Stimulated activated CD4-positive, alpha-beta T cell treated with anti-CD3 and anti-CD28 coated beads, Interleukin-15, amount 100 ng/mL, for 1 hour (primary cell): ENCODE measurements at places on chromosomes 12 and 14.

- no peak for DNase-seq
Observed at GRCh38 chr14:52380294-52380693, 66.2 kb downstream of the PTGER2 start.

GRCh38 chr14:22994762-22995275 is 12.5 kb upstream of the AJUBA start:
- no peak for DNase-seq

DNA sequence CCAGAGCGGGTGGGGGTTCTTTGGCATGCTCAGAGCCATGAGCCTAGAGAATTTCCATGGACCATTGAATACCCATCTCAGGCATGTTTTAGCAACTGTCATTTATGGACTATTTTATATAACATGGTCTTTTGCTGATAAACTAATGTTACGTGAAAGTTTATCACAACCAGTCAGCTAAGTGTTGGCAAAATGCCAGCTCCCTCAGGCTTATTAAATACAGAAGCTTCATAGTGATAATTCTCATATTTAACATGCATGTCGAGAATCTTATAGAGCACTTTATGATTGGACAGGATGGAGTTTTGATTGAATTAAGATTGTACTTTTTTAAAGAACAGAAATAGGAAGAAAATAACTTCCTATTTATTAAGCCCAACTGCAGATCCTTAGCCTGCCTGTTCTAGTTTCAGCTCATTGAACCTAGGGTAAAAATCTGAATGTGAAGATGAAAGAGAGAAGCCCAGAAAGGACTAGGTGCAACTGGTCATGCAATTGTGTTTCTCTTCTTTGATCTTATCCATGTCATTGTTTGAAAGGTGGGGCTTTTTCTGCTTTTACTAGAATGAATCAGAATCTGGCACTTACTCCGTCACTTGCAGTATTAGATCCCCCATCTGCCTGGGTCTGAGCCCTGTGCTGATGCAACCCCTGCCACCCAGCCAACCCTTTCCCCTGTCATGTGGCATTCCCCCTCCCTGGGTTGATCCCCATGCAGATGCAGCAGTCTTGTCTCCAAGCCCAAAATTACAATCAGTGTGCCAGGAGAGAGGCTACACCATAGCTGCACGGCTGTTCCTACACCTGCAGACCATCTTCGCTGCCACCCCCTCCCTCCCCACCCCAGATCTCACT is 134.6 kb upstream of the EVL start:
- no peak for DNase-seq

DNA sequence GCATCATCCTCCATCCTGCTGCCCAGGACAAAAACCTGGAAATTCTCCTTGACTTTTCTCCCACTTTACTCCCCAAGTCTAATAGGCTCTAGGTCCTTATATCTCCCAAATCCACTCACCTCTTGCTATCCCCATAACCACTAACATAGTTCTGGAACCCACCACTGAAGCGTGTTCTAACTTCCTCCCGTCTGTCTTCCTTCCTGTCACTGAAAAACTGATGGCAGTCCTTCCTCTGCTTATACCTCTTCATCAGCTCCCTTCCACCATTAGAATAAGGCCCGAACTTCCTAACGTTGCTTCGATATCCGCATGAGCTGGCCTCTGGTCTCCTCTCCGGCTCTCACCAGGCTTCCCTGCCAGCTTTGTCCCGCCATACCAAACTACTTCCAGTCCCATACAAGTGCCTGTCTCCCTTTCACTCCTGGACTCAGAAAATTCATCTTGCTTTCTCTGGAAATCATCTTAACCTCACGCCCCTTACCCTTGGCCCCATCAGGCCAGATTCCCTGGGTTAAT is 63.0 kb upstream of the BCL2L14 start:
- DNase-seq: no peak

GRCh38 chr14:38201137-38201828 is 6.4 kb upstream of the SSTR1 start:
- DNase-seq: no peak

- DNase-seq: no peak
Observed at GRCh38 chr14:95119336-95119735, 38.0 kb downstream of the DICER1 start.

DNA sequence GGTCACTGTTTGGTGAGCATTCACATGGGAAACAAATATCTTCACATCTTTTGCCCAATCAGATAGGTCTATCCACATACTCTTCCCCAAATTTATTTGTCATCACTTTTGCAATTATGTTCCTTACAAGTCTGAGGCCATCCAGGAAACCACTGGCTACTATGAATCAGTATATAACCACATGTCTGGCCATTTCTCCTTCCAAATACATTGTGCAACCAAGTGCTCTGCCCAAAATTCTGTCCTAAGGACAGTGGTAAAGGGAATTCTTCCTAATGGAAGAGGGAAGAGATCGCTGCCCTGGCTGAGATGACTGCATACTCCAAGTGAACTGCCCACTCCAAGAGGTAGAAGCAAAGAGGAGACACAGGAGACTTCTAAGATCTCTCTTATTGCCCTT is 148.9 kb upstream of the MAX start:
- DNase-seq: no peak

DNA sequence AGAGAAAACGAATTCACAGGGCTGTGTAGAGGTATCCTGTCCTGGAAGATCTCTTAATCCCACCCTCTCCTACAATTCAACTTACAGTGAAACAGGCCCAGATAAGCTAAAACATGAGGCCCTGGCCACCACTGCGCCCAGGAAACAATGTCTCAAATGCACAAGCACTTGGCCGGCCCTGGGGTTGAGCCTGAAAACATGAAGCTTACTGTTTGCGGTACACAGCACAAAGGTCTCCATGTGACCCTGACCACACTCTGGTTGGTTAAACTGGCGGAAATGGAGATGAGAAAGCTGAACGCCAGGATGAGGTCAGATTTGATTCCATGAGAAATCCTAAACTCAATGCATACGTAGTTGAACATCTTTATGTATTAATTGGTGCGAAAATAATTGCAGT is 16.4 kb downstream of the WSB2 start:
- DNase-seq: no peak

DNA sequence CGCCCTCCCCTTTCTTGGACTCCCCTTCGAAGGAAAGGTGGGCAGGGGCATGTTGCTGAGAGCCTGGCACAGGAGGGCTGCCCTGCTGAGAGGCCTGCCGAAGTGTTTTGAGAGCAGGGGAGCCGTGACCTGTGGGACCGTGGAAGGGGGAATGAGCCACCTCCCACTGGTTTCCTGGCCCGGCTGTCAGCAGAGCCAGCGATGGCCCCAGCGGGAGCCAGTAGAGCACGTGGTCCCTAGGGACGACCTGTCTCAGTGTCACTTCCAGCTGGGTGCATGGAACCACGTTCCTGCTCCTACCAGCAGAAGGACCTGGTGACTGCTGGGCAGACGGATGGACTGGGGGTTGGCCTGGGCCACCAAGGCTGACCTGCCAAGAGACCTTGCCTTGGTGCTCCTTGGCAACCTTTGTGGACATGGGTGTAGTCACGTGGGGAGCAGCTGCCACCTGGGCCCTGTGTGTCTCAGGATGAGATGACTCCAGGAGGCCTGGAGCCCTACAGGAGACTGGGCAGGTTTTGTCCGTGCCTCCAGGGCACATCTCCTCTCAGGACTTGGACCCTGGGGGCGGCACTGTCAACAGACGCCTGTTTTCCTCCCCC is 34.6 kb downstream of the BEGAIN start:
- DNase-seq: no peak

GRCh38 chr14:67620217-67620785 is 581 bp downstream of the ARG2 start:
- no peak for DNase-seq

DNA sequence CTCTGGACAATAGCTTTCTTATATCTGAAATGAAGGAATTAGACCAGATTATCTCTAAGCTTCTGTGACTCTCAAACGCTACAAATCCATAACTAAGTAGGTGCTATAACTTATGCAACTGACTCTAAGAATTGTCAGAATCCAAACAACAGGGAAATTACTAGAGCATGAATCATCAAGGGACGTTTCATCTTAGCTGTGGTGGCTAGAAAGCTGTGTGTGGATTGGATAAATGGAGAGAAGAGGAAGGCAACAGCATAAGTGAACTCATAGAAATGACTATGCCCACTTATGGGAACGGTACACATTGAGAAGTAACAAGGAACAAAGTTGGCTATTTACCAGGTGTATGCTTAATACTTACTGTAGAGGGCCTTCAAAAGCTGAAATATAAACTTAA is 96.0 kb upstream of the NEDD1 start:
- DNase-seq: no peak

DNA sequence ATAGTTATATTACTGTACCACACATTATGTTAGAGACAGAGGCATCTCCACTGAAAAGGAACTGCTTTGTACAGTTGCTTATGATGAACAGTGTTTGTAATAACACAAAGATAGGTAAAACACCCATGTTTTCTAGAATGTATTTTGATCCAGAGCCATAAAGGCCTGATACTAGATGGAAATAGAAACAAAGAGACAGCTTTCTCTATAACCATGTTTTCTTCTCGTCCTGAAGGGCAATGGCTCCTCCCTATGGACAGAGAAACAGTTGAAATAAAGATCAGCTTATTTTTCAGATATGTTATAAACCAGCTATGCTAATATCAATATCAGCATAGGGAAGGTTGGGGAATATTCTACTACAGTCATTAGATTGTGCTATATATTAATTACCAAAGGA is 109.2 kb downstream of the ATXN7L3B start:
- DNase-seq: no peak

DNA sequence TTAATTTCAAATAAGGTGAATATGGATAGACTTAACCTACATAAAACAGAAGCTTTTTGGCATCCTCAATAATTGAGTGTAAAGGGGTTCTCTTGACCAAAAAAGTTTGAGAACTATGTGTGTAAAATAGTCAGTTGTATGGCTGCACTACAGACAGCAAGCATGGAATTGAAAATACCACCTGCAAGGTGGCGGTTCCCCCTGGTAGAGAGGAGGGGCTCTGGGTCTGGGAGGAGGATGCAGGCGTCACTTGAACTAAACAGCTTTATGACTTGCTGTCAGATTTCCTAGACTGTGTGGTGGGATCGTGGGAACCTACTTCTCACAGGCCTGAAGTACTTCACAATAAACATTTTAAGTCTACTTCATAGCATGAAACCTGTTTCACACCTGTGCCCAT is 6.3 kb downstream of the EVL start:
- no peak for DNase-seq

DNA sequence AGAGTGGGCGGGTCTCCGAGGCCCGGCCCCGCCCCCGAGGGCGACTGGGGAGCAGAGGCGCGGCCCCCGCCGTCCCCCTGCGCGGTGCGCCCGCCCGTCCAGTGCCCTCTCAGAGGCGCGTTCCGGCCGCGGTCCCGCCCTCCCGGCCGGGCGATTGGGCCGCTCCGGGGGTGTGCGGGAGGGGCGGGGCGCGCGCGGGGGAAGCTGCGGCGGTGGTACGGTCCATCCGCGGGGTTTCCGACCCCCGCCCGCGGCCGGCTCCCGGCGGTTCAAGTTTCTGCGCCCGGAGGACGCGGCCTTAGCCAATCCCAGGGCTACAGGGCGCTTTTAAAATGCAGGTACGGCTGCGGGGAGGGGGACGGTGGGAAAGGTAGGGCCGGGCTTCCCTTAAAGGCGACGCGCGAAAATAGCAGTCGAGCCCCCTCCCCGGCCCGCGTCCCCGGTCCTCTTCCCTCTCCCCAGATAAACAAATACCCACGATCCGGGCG is 315 bp upstream of the CCDC85C start:
- peak; percentile 97 for DNase-seq

- DNase-seq: no peak
Observed at GRCh38 chr12:67546746-67547145, 101.8 kb upstream of the DYRK2 start.

GRCh38 chr14:98952593-98953350 is 319.2 kb downstream of the BCL11B start:
- DNase-seq: no peak

- DNase-seq: no peak
Observed at GRCh38 chr12:5584412-5585175, 152.7 kb downstream of the NTF3 start.

GRCh38 chr12:19620222-19620621 is 180.9 kb downstream of the AEBP2 start:
- DNase-seq: no peak

DNA sequence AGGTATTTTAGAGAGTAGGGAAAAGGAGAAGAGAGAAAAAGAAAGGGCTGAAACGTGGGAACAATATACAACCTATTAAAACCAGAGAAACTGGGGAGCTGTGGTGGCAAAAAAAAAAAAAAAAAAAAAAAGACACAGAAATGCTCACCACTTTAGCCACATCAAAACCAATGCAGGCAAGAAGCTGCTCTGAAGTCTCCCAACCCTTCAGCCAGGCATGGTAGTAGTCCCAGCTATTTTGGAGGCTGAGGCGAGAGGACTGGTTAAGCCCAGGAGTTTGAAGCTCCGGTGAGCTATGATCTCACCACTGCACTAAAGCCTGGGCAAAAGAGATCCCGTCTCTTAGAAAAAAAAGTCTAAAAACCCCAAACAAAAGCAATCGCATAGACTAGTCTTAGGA is 33.2 kb downstream of the DENND5B start:
- no peak for DNase-seq

DNA sequence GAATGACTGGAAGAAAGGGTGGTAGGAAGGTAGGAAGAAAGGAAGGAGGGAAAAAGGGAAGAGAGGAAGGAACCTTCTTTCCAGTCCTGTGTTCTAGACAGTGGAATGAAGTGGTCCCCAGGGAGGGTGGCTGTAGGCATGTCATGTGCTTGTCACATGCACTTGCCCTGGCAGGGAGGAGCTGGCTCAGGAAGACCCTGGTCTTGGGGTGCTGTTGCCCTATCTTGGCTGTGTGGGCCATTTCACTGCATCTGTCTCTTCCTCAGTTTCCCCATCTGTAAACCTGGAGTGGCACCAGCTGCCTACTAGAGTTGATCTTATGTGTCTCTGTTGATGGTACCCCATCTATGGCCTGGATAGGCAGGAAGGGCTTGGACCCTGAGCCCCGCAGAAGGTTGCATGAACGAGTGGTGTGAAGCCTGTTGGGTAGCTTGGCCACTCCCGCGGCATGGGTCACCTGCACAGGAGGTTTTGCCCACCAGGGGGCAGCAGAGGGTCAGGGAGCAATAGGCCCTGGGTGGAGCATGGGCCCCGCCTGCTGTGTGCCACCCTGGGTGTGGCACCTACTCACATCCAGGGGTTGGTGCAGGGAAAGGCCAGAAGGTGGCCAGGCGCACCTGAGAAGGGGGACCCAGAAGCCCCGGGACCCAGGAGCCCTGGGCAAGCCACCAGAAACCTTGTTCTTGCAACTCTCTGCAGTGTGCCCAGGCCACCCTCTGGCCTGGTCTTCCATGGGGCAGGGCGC is 25.1 kb downstream of the MEG3 start:
- peak; percentile 50 for DNase-seq

GRCh38 chr14:33539918-33540357 is 410.9 kb downstream of the EGLN3 start:
- DNase-seq: no peak

- no peak for DNase-seq
Observed at GRCh38 chr14:86481104-86481503, 951.2 kb downstream of the FLRT2 start.

- DNase-seq: no peak
Observed at GRCh38 chr14:94484481-94484880, 8.5 kb upstream of the SERPINA9 start.
